ENCODE measurements at places on chromosomes 3 and 15.

- DNase-seq: no peak
Observed at GRCh38 chr15:66633041-66633937, 67.5 kb upstream of the LCTL start.

DNA sequence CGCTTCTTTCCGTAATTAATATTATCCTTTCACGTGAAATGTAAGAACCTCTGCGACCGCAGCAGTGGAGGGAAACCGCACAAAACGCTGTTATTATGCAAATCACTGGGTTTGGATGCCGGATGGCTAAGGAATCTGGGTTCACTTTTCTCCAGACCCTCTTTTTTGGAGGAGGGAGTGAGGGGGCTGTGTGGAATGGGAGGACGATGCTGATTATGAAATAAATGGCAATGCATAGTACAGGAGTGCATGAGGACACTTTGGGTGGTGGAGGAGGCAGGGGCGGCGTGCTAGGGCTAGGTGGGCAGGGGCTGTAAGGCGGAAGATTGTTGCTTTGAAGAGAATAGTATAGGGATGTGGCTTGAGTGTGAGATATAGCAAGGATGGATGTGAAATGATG lies 1.8 kb downstream of the CADM2 start:
- no peak for DNase-seq

- DNase-seq: no peak
Observed at GRCh38 chr15:63923993-63924950, 90.5 kb upstream of the HERC1 start.

DNA sequence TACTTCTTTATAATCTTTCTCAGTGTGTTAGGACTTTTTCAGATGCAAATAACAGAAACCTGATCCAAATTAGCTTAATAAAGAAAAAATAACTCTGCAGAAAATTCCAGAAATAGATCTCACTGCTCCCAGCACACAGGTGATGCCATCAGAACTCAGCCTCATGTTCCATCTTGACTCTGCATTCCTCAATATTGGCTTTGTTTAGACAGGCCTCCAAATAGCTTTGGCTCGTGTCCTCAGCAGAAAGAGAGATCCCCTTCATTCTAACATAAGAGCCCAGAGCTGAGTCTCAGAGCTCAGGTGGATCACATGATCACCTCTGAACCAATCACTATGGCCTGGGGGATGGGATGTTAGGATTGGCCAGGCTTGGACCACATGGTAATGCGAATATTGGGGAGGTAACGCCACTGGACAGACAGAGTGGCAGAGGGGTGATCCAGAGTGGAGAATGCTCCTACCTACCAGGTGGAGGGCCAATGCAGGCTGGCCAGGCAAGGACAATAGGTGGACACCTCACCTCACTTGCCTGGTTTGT lies 46.6 kb upstream of the TBC1D21 start:
- no peak for DNase-seq

GRCh38 chr3:66411474-66411873 lies 89.3 kb downstream of the LRIG1 start:
- DNase-seq: no peak

- DNase-seq: no peak
Observed at GRCh38 chr3:195583831-195584542, at the start of gene APOD. Gene APOD, minus strand, starts transcription at chr3:195583940. Its CDS starts 4,479 bp downstream, at chr3:195579461.

DNA sequence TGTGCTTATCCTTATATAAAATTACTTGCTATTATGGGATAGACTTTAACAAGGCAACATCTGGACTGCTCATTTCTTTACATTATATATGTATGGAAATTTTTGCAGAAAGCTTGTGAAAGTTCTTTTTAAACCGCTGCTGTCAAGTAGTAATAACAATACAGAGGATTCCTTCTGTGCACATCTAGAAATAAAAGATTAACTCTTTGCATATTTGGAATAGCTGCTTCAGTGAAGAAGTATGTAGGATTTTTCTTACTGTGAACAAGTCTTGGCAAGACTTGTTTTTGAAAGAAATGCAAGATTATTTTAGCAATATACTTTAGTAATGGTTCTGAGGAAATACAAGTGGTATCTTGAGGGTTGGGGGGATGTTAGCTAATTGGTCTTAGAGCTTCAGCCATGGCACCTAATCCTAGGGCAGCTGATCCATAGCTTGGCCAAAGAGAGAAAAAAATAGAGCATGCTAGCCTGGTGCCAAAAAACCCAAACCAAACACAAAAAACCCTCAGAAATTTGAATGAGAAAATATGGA lies 4.3 kb downstream of the PRKCI start:
- DNase-seq: no peak

DNA sequence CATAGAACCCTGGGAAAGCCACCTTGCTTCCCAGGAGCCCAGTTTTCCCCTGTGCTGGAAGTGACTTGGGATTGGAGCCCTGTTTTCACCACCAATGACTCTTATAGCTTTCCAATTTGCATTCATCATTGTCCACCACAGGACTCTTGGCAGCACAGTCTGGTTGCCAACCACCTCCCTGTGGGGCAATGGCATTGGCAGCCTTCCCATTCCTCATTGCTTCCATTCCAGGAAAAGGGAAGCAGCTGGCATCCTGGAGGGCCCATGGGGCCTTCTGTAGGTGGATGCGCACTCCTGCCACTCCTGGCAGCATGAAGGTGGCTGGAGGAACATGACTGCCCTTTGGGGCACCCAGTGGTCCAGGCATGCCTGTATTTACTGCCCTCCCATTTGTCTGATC lies 57.7 kb downstream of the FEM1B start:
- DNase-seq: no peak

DNA sequence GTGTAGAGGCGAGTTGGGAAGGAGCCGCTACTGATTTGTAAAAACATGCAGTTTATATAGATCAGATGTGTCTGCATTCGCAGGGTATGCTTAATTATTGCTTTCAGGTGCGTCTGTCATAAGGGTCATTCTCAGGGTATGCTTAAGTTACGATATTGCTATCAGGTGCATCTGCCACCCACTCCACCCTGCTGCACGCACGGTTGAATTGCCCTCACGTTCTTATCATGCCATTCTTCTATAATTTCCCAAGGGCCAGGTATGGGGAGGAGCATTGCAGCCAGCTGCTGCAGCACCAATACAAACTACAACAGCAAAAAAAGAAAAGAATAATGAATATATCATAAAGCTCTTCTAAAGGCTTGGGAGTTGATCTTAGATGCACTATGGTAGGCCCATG lies 230.0 kb downstream of the KBTBD8 start:
- DNase-seq: no peak

DNA sequence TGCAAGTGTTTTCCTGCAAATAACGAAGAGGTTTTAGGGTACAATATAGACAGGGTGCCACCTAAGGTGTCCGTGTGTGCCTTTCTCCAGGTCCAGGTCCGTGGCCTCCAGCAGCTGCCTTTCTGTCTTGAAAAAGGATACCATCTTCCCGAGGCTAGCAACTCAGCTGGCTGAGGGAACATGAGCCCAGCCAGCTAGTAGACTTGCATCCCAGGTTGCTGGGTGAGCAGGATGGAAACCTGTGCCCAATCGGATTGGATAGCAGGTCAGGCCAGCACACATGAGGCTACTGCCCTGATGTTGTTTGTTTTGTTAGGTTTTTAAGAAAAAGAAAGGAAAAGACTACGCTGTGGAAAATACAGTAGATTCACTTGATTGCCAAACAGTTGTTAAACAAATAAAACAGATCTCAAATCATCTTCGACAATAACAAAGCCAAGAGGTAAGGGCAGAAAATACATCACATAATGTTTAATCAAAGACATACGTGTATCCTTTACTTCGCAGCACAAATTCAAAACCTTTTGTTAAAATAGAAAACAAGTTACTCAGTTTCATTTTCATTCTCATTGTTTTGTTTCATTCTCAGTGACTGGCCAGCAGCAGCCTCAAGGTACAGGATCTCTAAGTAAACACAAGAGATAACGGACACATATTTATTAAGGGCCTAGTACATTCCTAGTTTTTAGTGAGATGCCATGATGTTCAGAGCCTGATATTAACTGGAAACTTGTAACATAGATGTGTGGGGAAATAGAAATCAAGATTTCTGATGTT lies 661.2 kb upstream of the NR2F2 start:
- DNase-seq: no peak

DNA sequence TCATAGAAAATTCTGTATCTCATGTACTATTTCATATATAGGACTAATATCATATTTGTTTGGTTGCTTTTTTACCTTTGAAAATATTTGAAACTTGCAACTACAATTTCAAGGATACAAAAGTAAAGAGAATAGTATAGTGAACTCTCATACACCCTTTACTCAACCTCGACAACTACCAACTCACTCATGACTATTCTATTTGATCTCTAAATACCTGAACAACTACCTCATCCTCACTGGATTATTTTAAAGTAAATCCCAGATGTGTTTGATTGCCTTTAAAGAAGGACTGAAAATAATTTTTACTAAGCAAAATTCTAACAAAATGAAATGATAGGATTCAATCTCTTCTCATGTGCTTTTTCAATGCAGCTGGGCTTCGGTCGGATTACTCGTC lies 12.1 kb downstream of the TMPRSS7 start:
- no peak for DNase-seq

DNA sequence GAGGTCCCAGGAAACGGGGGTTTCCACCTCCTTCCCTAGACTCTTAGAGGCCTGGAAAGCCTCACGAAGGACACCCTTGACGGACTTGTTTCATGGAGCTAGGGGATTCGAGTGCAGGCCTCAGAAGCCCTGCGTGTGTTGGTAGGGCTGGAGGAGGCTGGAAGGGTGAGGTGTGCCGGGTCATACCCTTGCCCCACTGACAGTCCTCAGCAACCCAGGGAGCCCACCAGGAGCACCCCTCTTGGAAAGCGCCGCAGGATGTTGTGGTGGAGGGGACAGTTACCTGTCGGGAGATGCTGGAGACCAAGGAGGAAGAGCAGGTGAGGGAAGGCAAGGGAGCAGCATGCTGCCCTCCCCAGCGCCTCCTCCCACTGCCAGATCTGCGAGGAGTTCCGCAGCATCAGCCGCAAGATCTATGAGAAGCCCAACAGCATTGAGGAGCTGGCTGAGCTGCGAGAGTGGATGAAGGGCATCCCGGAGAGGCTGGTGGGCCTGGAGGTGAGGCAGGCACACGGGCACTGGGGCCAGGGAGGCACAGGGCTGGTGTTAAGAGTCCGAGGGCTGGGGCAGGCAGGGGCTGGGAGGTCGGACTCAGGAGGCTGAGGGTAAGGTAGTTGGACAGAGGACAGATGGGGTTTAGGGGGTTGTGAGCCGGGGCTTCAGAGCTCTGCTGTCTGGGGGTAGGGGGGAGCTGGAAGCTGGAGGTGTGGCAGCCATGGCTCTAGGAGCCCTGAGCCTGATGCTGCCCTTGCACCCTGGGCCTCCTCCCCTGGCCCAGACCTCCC lies 33.7 kb downstream of the DNAH1 start:
- DNase-seq: no peak

DNA sequence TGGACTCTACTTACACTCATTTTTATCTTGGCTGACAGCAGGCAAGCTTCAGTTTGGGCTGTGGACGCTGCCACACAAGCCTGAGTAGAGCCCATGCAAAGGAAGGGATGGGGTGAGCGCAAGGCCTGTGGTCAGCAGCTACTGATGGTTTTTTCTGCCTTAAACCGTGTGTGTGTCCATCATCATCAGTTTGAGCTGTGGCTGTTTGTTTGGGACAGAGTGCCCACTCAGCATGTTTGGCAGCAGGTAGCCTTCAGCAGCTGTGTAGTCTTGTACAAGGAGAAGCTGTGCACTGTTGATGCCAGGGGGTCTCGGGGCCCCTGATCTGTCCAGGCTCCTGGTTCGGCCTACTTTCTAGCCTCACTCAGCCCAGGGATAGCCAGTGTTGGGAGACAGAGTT lies 3.5 kb downstream of the RBM15B start:
- no peak for DNase-seq

DNA sequence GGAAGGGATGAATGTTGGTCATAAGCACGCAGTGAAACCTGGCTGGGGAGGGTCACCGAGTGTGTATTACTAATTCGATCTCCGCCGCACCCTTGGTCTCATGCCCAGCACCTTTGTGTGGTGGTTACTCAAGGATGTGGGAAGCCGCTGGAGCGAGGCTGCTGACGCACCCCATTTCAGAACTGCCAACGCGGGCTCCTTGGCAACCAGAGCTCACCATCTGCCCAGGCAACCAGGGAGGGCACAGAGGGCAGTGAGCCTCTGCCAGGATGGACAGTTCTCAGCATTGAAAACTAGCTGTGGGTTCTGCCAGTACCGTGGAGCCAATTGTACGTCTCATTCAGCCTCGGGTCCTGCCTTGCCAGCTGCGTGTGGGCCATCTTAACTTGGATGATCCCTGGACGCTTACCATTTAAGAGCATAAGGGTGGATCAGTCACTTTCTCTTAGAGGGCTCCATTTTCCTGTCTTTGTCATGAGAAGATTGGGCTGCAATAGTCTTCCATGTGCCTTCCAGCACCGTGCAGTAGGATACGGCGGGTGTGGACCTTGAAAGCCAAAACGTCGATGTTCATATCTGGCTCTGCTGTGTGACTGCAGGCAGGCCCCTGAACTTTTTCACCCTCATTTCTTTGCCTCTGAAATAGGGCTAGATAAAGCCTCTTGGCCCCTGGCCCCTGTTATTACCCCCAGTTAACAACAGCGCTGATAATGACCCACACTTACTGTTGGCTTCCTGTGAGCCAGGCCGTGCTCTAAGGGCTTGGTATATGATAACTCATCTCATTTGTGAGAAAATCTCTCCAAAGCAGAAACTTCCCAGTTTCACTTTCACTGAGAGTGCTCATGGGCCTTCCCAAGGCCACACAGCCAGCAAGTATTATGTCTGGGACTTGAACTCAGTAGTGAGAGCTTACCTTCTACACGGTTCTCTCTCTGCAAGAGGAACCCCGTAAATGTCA lies 238.8 kb downstream of the OPA1 start:
- DNase-seq: no peak

GRCh38 chr15:88912500-88912921 lies 668 bp downstream of the MFGE8 start:
- DNase-seq: no peak

GRCh38 chr3:142270407-142270806 lies 45.0 kb upstream of the GK5 start:
- no peak for DNase-seq

GRCh38 chr3:76065964-76066363 lies 280.6 kb upstream of the ZNF717 start:
- DNase-seq: no peak

- no peak for DNase-seq
Observed at GRCh38 chr3:190306513-190307163, 15.6 kb downstream of the CLDN1 start.

DNA sequence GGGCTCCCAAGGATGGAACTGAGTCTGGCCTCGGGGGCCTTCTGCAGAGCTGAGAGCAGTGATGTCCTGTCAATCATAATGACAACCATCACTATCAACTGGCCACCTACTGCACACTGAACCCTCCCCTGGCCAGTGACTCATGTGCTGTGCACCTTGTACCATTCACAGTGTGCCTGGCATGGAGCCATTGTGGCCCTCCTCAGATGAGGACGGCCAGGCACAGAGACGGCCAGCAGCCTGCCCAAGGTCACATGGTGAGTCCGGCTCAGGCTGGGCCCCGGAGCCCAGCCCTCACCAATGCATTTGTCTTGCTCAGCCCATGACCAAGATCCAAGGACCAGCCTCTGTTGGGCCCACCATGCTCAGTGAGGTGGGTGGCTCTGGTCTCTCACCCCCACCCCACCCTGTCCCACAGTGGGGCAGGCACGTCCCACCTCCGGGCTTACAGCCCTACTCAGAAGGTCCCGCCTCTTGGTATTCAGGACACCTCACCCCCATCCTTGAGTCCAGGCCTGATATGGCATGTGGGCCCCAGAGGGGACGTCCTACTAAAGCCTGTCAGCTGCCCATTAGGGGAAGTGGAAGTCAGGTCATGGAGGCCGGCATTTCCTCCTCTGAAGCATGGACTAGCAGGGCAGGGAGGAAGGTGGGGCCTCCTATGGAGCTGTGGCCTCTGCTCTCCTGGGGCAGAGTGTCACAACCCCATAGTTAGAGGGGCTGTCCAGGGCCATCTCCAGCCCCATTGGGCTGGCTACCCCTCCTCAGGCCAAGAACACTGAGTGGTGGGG lies 35.9 kb upstream of the TMEM115 start:
- DNase-seq: no peak
